Stimulated activated CD8-positive, alpha-beta memory T cell treated with anti-CD3 and anti-CD28 coated beads, Interleukin-15, amount 100 ng/mL, for 1 hour (primary cell): ENCODE measurements at places on chromosomes 1 and 21.

- DNase-seq, result no peak
Observed at GRCh38 chr21:44380876-44381275, 27.5 kb downstream of the TRPM2 start.

DNA sequence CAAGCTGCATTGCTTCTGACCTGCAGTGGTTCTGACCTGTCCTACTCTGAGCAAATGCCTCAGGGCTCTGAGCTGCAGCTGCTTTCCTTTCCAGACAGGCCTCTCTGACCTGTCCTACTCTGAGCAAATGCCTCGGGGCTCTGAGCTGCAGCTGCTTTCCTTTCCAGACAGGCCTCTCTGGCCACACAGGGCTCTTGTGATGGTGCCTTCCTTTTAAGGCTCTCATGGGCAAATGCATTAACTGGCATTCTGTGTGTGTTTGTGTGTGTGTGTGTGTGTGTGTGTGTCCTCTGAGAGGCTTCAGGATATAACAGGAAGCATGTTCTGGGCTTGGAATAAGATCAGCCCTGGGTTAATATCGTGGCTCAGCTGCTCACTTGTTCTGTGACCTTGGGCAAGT is 131.3 kb downstream of the NTPCR start:
- no peak for DNase-seq

DNA sequence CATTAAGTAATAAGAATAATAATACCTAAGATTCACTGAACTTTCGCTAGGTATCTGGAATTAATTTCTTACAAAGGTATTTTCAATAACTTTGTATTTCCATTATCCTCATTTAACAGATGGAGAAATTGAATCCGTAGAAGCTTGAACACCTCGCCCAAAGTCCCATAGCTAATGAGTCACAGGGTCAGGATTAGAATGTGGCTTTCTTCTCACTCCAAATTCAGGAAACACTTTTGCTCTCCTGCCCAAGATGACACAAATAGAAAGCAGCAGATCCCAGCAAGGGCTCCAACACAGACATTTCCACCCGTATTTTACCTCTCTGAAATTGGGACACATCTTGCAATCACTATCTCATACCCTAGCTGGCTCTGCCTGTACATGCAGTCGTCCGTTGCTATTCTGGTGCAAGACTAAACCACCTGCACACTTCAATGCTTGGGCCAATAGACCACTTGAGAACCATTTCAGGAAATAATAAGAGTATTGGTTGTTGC is 125.9 kb upstream of the GREM2 start:
- no peak for DNase-seq

- no peak for DNase-seq
Observed at GRCh38 chr1:234684856-234685255, 74.9 kb upstream of the IRF2BP2 start.

DNA sequence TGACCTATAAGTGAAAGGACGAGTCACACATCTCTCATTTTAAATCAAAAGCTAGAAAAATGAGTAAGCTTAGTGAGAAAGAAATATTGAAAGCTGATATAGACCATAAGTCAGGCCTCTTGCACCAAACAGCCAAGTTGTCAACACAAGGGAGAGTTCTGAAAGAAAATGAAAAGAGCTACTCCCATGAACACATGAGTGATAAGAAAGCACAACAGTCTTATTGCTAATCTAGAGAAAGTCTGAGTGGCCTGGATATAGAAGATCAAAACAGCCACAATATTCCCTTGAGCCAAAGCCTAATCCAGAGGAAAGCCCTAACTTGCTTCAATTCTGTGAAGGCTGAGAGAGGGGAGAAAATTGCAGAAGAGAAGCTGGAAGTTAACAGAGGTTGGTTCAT is 175.0 kb downstream of the SMYD3 start:
- no peak for DNase-seq

GRCh38 chr1:23585321-23586022 is 26.2 kb upstream of the ID3 start:
- no peak for DNase-seq

DNA sequence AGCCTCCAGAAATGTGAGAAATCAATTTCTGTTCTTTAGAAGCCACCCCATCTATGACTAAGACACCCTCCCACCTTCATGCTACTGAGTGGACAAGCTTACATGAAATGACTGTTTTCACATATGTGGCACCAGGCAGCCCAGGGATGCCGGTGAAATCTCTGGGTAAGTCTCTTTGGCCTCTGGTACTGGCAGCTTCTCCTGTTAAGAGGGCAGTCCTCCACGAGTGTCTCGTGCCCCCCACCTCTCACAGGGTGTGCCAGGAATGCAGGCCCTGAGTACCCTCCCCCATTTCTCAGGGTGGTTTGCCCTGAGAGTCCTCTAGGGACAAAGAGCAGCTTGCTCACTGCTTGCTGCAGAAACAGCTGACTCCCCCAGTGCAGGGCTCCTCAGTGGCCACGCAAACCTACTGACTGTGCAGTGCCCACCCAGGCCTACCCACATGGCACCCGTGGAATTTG is 3.2 kb upstream of the PRXL2B start:
- DNase-seq, result no peak

DNA sequence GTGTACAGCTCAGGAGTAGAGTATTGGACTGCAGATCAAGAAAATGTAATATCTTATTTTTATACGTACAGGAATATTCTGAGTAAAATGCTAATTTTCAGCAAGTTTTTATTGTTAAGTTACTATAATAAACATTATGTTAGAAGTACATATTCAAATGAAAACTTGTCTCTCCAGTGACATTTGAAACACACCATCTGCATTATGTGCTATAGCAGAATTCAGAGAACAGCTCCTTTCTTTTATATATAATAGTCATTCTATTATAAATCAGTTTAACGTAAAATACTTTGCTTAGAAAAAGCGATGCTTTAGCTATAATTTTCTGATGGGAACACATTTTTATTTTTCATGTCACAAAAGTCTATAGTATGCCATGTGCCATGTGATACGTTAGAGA is 249.0 kb downstream of the PTPRC start:
- no peak for DNase-seq

DNA sequence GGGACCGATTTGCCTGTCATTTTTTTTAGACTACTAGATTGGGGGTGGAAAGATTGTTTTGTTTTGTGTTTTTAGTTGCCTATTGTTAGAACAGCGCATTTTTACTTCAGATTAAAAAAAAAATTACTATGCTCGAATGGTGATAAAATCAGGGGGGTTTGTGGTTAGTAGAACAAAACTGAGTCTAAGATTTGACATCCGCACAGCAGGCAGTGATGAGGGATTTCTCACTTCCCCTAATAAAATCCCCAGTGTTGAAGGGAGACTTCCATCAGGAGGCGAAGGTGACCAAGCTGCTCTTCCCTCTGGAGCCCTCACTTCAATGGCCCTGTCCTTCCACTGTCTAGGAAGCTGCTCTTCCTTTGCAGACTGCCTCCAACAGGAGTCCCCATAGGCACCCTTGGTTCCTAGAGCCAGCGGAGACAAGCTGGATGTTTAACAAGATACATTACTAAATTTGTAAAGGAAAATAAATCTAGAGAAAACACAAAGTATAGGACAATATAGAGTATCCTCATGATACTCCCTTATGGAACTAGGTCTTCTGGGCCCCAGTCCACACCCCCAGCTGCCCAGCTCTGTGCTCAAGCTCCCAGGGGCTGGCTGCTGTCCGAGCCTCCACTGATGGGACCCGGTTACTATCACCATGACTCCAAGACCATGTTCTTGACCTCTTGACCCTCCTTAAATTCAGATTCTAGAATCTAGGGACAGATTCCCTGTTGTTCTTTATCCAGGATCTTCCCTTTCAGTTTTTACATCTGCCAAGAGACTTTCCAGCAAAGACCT is 31.0 kb downstream of the TENT5C start:
- DNase-seq, result no peak

DNA sequence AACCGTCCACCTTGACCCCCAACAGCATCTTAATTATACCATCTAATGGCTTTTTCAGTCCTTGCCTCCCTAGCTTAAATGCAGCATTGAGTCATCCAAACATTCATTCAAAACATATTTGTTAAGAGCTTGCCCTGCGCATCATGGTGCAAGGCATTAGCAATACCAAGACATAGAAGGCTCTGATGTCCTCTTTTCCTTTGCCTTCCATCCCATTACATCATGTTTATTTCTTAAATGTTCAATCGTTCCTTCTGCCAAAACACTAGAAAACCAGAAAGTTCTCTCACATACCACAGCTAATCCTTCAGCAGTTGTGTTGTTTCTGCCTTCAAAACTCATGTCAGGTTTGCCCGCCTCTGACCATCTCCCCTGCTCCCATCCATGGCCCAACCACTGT is 29.8 kb upstream of the VTCN1 start:
- DNase-seq, result no peak

- no peak for DNase-seq
Observed at GRCh38 chr1:47763591-47764171, 233.5 kb downstream of the TRABD2B start.

DNA sequence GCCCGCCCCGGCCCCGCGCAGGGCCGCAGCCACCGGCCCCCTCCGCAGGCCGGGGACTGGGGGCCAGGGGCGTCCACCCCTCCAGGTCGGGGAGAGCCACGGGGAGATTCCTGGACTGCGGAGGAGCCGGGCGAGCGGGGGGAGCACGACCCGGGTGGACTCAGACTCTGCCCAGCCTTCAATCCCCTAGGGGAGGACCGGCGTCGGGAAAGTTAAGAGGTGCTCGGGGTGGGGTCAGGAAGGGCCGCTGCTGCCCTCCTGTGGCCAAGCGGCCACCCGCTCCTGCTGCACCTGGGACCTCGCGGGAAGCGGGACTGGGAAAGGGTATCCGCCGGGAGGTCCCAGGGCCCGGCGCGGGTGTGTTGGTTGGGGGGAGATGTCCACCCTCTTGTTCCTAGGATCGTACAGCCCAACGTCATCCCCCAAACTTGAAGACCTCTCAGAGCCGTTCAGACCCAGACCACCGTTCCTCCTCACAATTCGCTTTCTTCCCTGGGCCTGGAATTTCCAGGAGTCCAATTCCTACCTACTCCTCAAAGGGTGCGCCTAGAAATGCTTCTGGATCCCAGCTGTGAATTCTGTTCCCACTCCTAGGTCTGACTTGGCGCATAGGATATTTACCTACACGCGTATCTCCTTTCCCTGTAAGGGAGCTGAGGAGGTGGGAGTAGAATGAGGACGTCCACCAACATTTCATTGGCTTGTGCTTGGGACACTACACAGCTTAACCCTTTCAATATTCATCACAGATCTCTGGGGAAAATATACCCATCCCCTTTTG is 484 bp upstream of the RHOC start:
- DNase-seq, result peak; percentile 30
